ENCODE measurements at places on chromosomes 11 and 22.
A peak's percentile ranks its signal among the peaks of the same experiment; 100 is the strongest.

GRCh38 chr11:102599642-102600261 is 25.4 kb downstream of the MMP20 start:
- DNase-seq, result peak; percentile 6

DNA sequence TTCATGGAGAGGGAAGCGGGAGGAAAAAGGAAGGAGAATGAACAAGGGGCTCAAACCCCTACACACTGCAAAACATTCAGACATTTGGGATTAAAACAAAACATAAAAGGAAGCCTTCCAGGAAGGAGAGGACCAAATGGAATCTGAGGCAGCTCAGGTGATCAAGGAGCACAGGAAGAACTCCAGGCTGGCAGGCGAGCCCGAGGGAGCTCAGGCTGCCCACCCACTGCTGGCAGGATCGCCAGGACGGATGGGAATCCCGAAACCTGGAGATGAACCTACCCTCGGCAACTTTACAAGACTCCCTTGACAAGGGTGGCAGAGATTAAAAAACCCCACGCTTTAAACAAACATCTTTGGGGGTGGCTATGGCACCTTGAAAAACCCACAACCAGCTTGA is 5.0 kb upstream of the PYGM start:
- DNase-seq, result no peak

DNA sequence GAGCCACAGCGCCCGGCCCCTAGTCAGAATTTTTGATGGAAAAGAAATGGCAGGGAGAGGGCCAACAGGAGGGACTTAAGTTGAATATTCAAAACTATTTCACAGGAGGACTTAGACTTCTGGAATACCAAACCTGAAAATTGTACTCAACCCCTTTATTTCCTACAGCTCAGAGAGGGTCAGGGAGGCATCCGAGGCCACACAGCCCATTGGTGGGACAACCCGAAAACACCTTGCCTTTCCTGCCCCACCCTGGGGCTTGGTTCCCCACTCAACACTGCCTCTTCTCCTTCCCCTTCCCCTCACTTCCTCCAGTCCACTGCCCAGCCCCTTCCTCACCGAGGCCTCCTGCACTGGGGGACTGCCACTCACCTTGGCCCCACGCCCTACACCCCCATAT is 1.4 kb downstream of the NAALADL1 start:
- DNase-seq, result no peak

DNA sequence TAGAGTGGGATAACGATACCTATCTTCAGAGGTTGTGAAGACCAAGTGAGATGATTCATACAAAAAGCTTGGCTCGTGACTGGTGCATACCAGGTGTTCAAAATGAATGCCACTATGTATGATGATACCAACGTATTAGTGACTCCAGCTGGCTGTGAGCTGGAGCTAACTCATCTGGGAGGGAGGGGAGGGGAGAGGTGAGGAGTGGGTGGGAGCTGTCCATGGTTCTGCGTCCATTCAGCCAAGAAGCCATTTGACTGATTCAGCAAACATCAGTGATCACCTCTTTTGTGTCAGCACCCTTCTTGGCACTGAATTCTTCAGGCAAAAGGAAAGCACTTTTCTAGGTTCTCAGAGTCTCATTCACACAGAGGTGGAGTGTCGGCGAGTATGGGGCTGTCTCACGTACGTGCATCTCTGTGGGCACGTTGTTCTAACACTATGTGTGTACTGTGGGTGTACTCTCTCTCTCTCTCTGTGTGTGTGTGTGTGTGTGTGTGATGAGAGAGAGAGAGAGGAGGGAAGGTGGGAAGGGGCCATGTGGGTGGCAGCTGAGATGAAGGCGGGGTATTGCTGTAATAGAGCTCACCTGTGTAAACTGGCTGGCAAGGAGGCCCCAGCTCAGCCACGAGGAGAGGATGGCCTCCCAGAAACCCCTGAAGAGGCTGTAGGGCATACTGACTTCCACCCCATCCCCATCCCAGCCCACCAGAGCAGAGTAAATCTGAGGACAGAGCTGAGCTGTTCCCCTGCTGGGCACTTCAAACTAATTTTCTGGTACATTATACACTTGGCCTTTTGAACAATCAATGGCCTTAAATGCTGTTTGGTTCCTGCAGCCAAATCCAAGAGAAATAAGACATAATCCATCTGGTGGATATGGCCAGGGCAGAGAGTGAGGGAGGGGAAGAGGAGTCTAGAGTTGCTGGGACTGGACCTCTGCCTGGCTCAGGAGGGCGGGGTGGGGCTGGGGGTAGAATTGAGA is 96.1 kb upstream of the THY1 start:
- peak; percentile 8 for DNase-seq

DNA sequence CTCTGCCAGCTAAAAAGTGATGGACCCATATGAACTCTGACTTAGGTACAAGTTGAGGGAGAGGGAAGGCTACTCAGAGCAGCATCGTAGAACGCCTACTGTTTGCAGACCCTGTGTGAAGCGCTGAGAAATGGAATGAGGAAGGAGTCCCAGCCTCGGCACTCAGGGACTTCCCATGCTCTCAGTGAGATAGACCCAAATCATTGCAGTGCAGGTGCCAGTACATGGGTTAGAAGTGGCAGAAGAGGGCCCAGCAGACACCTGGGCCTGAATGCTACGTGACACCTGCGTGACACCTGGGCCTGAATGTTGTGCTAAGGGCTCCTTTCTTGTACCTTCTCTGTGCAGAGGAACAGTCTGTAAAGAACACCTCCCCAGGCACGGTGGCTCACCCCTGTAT is 2.6 kb upstream of the PDGFB start:
- DNase-seq, result no peak

- DNase-seq, result no peak
Measured at GRCh38 chr11:120929090-120929489, 94.8 kb upstream of the TBCEL start.

GRCh38 chr22:17451316-17451715 is 82.1 kb downstream of the CECR2 start:
- no peak for DNase-seq

GRCh38 chr11:63007920-63008319 is 7.7 kb downstream of the SLC22A8 start:
- no peak for DNase-seq

GRCh38 chr11:103875855-103876510 is 160.5 kb upstream of the DDI1 start:
- no peak for DNase-seq

DNA sequence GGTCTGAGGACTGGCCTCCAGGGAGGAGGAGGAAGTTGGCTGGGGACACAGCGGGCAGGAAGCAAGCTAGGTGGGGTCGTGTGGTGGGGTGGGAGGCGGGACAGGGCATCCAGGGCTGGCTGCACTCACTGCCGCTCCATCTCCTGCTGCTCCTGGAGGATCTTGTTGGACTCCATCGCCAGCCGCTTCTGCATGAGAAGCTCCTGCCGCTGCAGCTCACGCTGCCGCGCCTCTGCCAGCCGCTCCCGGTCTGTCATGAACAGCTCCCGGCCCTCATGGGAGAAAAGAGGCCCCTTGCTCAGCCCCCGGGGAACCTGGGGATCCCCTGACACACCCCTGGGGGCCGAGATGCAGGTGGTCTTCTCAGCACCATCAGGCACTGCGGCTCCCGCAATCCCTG is 21.6 kb downstream of the USH1C start:
- no peak for DNase-seq

GRCh38 chr22:28043266-28043665 is 124.2 kb upstream of the PITPNB start:
- DNase-seq, result no peak

DNA sequence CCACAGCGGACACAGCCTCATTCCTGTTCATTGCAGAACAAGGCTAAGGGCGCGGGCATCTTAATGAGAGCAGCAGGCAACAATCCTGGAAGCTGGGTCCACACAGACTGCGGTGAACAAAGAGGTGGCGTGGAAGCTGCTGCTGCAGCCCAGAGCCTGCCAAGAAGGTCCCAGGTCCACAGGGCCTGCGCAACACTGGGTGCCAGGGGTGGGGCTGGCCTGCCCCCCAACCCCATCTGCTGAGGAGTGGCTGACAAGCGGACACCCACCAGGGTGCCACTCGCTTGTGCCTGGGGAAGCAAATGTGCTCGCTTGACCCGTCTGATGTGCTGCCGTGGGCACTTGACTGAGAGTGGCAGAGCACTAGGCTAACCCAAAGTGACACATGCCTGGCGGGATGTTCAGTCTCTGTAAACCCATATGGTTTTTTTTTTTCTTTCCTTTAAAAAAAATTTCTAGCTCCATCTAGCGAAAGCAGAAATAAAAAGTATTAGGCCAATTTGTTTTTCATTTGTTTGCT is 83.2 kb upstream of the PITPNB start:
- no peak for DNase-seq

- DNase-seq, result no peak
Measured at GRCh38 chr22:49345896-49346295, 481.8 kb downstream of the BRD1 start.

GRCh38 chr11:73003088-73003487 is 139.0 kb downstream of the FCHSD2 start:
- DNase-seq, result no peak

- no peak for DNase-seq
Measured at GRCh38 chr11:126140926-126141280, 70.5 kb downstream of the RPUSD4 start.

DNA sequence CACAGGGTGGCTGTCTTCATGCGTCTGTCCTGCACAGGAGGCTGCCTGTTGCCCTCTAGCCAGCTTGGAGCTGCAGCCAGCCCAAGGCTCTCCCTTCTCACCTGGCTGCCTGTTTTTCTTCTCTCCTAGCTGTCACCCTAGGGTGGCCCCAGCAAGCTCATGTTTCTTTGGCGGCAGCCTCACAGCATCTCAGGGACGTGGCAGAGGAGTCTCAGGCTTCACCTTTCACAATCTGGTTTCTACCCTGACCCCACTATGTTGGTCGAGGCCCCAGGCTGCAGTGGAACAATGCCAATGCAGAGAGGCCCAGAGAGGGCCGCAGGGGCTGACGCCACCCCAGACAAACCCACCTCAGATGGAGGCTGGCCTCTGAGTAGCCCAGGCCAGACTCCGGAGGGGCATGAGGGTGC is 2.5 kb upstream of the CLDN5 start:
- no peak for DNase-seq

GRCh38 chr22:37643225-37643847 is 3.9 kb downstream of the SH3BP1 start:
- DNase-seq, result peak; percentile 83

DNA sequence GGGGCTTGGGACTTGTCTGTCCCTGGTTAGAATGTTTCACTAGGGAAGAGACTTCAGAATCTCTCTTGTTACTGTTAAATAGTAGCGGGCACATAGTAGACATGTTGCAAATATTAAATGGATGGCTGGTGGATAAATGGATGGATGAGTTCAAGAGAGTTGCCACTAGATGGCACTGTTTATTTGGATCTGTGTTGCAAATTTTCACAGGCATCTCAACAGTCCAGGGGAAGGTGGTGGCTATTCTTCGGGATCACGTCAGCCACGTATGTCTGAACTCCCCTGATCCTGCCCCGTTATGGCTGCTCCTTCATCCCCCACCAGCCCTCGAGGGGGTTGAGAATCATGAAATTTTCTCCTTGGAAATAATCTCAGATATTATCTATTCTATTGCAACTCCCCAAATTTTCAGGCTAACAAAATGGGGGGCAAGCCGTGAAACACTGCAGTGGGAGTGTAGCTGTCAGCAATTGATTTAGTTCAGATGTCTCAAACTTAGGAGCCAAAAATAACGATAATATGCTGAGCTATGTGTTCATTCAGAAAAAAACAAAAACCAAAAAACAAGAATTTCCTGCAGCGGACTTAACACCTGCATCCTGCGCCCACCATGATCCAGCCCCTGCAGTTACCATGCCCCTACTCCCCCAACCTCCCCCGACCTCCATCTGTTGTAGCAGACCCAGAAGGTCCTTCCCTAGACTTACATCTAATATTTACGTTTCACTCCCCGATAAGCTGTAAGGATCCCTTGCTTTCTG is 29.1 kb upstream of the BIRC3 start:
- DNase-seq, result peak; percentile 76

GRCh38 chr11:19580646-19581045 is 132.0 kb upstream of the NAV2 start:
- no peak for DNase-seq

GRCh38 chr11:120068114-120068573 is 69.8 kb downstream of the TRIM29 start:
- DNase-seq, result peak; percentile 14

DNA sequence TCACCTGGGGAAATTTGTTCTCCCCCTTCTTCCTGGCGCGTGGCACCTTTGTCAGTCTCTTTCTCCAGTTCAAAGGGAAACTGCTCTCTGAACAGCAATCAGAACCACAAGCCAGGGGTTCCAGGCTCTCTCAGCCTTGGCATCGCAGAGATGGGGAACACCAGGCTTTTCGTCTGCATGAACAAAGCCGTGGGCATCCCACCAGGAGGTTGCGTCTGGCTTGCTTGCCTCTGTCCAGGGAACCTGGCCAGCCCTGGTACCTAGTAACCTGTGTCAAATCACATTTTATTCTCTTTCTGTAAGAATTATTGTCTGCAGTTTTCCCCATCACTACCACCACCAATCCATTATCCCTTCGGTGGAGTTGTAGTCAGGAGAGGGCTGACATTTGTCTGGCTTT is 107.0 kb downstream of the WNT7B start:
- DNase-seq, result no peak

DNA sequence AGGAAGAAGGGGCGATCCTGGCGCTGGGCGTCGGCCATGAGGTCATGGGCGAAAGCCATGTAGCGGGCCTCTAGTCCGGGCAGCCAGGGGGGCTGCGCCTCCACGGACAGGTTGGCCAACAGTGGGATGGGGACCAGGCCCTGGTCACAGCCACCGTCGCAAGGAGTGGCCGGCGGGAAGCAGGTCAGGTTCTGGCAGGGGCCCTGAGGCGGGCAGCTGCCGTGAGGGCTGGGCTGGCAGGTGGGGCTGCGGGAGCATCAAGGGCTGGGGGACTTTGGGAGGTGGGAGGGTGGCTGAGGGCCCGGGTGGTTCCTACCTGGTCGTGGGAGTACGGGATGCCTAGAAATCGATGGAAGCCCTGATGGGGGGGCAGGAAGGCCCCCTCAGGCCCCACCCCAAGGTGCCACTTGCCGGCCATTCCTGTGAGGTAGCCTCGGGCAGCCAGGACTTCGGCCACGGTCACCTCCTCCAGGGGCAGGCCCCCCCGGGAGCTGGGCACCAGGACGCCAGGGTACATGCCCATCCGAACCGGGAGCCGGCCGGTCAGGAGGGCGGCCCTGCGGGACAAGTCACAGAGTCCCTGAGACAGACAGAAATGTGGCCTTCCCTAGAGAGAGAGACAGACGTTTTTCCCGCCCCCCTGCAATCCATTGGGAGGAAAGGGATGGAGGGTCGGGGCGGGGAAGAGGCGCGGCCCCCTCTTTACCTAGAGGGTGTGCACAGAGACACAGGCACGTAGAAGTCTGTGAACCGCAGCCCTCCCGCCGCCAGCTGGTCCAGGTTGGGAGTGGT is 906 bp downstream of the ARSA start:
- DNase-seq, result no peak
